ENCODE measurements at places on chromosomes 4 and X. TPM values are rescaled to one million over a fixed set of nuclear protein-coding genes. Genes with fewer than 3 reads are reported as not detected.
A peak's percentile ranks its signal among the peaks of the same experiment; 100 is the strongest.

The SPIN2A gene
- total RNA-seq: 1.6 TPM

- DNase-seq: no peak
These were observed 180.3 kb upstream of the MAGEB16 start for GRCh38 chrX:35617836-35618235.

The F9 gene
- total RNA-seq: not detected

DNA sequence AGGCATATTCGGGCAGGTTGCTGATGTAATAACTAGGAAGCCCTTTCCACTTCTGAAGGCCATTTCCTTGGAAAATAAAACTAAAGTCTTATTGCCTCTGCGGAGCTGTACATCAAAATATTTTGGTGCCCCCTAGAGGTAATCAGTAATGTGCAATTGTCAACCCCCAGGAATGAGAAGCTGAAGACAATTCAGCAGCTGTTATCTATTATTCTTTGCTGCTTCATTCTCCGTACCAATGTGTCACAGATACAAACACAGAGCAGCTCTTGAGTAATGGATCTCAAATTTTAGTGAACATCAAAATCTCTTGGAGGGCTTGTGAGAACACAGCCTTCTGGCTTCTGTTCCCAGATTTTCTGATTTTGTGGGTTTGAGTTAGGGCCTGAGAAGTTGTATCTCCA, 3.5 kb upstream of the SLIT2 start:
- peak; percentile 30 for DNase-seq

DNA sequence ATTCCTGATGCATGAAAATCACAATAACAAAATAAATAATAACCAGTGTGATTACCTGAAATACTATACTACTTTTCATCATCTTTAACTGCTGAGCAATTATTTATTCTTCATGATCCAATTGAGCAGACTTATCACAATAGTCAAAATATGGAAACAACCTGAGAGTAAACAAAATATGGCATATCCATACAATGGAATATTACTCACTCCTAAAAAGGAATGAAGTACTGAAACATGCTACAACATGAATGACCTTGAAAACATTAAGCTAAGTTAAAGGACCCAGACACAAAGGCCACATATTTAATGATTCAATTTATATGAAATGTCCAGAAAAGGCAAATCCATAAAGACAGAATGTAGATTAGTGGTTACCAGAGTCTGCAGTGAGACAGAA, 146.8 kb downstream of the MID1IP1 start:
- DNase-seq: no peak

The KDM5C gene
- total RNA-seq: 90.5 TPM

DNA sequence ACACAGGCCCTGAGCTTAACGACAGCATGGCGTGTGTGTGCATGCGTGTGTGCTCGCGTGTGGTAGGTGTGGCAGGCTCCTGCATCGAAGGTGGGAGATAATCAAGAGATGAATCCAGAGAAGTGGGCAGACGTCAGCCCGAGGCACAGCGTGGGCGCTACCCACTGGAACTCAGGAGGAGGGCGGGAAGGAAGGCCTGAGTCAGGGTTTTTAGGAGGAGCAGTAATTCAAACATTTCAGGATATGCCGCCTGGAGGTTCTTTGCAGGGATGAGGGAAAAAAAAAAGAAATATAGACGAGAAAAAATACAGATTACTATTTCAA, 66.3 kb upstream of the STX18 start:
- DNase-seq: no peak
